Globus pallidus (tissue), 1 donor: ENCODE measurements at places on chromosomes 7 and 10.

- no peak for DNase-seq
Measured at GRCh38 chr10:31041011-31041410, 9.3 kb upstream of the ZNF438 start.

- DNase-seq = no peak
Measured at GRCh38 chr7:142321391-142321790, 63.5 kb upstream of the PRSS58 start.

- DNase-seq = peak; percentile 65
Measured at GRCh38 chr7:151083071-151083823, at the start of gene TMUB1. Gene TMUB1 (minus strand): TSS chr7:151083493. CDS start chr7:151082563, 930 bp downstream.

DNA sequence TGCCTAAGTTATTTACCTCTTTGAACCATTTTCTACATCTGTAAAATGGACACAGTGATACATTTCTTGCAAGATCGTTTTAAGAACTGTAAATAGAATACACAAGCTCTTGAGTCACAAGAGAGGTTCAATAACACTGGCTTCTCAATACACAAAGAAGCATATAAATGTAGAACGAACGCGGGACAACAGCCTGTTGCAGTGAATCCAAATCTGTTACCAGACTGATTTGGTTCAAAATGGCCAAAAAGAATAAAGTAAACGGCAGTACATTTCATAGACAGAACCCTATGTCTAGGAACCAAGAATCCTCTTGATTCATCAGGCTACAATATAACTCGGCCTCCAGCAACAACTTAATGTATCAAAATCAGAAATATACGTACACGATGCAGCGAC is 701 bp downstream of the MTPAP start:
- DNase-seq = no peak

- no peak for DNase-seq
Measured at GRCh38 chr7:141875453-141875852, 34.2 kb upstream of the PRSS37 start.

DNA sequence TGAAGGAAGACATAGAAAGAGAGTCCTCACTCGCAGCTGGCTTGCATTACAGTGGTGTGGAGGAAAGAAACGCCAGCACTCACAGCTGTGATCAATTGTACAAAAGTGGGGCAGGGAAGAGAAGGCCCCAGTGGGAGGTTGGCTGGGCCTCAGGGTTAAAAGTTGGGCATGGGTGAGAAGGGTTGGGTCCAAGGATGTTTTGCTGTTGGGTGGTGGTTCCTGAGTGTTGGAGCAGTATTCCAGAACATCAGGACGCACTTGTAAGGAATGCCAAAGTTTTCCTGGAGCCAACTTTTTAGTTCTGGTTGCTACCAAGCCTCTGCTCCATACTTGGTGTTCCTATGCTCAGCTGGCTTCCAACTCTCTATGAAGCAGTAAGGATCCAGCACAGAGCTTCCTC is 55.4 kb upstream of the MKRN1 start:
- no peak for DNase-seq

DNA sequence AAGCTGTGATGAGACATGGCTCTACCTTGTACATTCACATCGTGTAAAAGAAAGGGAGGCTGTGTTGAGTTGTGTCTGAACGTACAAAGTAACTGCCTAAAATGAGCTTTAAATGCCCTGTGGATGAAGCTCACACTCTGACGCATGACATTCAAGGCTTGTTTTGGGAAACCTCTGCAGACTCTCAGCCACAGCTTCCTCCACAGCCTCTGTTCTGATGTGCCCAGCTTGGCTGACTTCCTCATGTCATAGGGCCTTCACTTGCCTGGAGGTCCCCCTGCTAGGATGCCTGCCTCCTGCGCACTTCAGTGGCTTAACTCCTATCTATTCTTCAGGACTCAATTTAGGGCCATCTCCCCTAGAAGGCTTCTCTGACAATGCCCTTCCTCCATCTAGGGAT is 230.0 kb upstream of the HABP2 start:
- DNase-seq = peak; percentile 60

- DNase-seq = no peak
Measured at GRCh38 chr10:12579954-12580858, 230.9 kb downstream of the CAMK1D start.

GRCh38 chr7:76430836-76431235 is 6.1 kb downstream of the ZP3 start:
- no peak for DNase-seq

- DNase-seq = no peak
Measured at GRCh38 chr7:130996833-130997231, 262.8 kb upstream of the KLF14 start.

DNA sequence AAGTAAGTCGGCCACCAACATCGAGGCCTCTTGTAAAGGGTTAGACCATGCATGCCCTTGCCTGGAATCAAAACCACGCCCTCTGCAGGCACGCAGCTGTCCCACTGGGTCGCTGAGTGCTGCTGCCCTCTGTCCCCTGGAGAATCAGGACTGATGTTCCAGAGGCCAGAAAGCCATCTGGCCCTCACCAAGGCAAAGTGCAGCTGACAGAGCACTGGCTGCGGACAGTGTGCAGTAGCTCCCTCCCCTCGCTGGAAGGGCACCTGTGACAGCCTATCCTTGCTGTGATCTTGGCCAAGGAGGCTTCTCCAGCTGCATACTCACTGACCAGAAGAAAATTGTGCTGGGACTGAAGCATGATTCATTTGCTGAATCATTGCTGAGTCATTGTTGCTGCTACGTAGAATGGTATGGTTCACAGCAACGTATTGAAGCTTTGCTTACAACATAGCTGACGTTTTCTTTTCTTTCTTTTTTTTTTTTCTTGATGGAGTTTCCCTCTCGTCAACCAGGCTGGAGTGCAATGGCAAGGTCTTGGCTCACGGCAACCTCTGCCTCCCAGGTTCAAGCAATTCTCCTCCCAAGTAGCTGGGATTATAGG is 30.4 kb downstream of the DDC start:
- no peak for DNase-seq

DNA sequence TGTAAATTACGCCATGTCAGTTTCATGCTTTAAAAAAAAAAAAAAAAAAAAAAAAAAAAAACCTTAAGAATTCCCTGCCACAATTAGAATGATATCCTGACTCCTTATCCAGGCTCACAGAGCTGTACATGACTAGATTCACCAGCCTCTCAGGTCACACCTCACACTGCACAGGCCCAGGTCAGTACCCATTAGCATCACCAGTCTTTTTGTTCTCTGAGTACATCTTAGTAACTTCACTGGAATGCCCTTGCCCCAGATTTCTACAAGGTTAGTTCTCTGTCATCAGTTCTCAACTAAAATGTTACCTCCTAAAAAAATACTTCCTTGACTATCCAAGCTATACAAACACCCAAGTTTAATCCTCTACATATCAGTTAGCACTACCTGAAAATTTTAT is 211.0 kb downstream of the LRRN3 start:
- DNase-seq = no peak

DNA sequence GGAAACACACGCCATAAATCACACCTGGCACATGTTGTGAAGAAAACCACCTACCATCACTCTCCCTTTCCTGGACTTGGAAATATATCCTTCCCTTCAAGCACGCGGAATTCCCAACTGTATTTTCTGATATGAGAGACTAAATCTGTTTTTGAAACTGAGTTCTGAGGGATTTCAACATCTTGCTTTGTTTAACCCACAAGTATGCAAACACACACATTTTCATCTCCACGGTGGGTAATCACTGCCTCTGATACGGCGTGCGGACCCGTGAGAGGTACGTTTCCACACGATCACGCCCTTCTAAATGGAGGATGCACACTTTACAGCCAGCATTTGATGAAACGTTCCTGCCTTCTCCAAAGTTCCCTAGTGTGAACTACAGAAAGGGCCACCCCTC is 83.4 kb downstream of the ZRANB1 start:
- no peak for DNase-seq

DNA sequence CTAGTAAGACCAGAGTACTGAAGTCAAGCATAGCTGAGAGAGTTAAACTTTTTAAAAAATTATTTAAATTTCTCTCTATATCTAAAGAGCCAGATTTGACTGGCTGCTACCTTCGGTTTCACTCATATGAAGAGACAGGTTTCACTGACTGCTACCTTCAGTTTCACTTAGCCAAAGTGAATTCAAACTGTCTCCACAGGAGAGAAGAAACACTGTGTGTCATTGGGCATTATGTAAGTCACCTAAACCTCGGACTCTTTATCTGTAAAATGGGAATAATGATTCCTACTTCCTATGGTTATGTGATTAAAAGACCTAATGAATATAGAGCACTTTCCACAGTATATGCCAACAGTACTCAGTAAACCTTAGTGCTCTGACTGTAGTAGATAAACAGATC is 41.6 kb upstream of the MET start:
- no peak for DNase-seq
